Left lung (tissue), 14 donors: ENCODE measurements at places on chromosomes 7 and 10. TPM values are rescaled to one million over a fixed set of nuclear protein-coding genes. Genes with fewer than 3 reads are reported as not detected.

DNA sequence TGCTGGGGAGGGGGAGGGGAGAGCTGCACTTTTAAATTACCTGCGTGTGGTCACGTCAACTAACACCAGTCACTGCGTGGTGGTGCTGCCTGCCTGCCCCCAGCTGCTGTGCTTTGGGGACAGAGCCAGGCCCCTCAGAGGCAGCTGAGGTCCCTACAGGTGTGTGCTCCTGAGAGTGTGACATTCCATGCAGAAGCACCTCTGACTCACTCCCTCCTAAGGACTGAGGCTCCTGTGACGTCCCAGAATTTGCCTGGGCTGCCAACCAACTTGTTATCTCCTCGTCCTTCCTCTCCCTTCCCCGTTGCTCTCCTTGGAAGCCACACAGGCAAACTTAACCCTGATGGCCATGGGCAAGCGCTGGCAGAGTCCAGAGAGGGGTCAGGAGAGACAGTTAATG lies 563.0 kb downstream of the PARD3 start:
- H3K27me3 ChIP-seq: no peaks in the 10 kb centered on the region
- no peak overlapping the region for H3K27ac ChIP-seq
- no peaks in the 10 kb centered on the region for H3K36me3 ChIP-seq
- no peak overlapping the region for H3K4me3 ChIP-seq
- DNase-seq: no peak

- no peak for DNase-seq
- H3K27ac ChIP-seq: no peak overlapping the region
- H3K36me3 ChIP-seq: no peaks in the 10 kb centered on the region
- H3K27me3 ChIP-seq: no peaks in the 10 kb centered on the region
- peaks cover 36% of the 10 kb centered on the region for H3K4me1 ChIP-seq
Observed at GRCh38 chr7:47803846-47804245, 144.4 kb downstream of the PKD1L1 start.

GRCh38 chr7:23404546-23405239 lies 65.6 kb downstream of the IGF2BP3 start:
- H3K4me3 ChIP-seq: no peak overlapping the region
- DNase-seq: no peak
- H3K27me3 ChIP-seq: no peaks in the 10 kb centered on the region
- H3K4me1 ChIP-seq: no peaks in the 10 kb centered on the region
- H3K27ac ChIP-seq: no peak overlapping the region
- no peaks in the 10 kb centered on the region for H3K36me3 ChIP-seq

GALNT17 gene
- 8.9 TPM for total RNA-seq

GRCh38 chr10:52954407-52954806 lies 181.8 kb upstream of the MBL2 start:
- H3K36me3 ChIP-seq: no peaks in the 10 kb centered on the region
- H3K4me3 ChIP-seq: no peak overlapping the region
- H3K4me1 ChIP-seq: no peaks in the 10 kb centered on the region
- DNase-seq: no peak
- H3K27me3 ChIP-seq: no peaks in the 10 kb centered on the region

GRCh38 chr10:80488539-80489066 lies 34.5 kb downstream of the TSPAN14 start:
- peak overlapping the region; percentile 90 for H3K27ac ChIP-seq
- peaks cover 100% of the 10 kb centered on the region for H3K4me1 ChIP-seq
- no peaks in the 10 kb centered on the region for H3K27me3 ChIP-seq
- H3K36me3 ChIP-seq: peaks cover 36% of the 10 kb centered on the region
- no peak for DNase-seq
- no peak overlapping the region for H3K4me3 ChIP-seq

SPDYE9 gene
- total RNA-seq: not detected

GRCh38 chr7:71793251-71793650 lies 618.9 kb downstream of the CALN1 start:
- no peak for DNase-seq
- H3K27me3 ChIP-seq: no peaks in the 10 kb centered on the region
- no peak overlapping the region for H3K27ac ChIP-seq
- H3K4me1 ChIP-seq: no peaks in the 10 kb centered on the region
